GM12891 (cell line): ENCODE measurements at places on chromosomes 16 and 17.

DNA sequence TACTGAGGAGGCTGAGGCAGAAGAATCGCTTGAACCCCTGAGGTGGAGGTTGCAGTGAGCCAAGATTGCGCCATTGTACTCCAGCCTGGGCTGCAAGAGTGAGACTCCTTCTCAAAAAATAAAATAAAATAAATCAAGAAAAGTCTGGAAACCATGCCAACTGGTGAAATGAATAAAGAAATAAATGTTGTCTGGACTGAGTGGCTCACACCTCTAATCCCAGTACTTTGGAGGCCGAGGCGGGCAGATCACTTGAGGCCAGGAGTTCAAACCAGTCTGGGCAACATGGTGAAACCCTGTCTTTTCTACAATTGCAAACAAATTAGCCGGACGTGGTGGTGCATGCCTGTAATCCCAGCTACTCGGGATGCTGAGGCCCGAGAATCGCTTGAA lies 744 bp upstream of the LRRC37A3 start:
- no peak for DNase-seq

DNA sequence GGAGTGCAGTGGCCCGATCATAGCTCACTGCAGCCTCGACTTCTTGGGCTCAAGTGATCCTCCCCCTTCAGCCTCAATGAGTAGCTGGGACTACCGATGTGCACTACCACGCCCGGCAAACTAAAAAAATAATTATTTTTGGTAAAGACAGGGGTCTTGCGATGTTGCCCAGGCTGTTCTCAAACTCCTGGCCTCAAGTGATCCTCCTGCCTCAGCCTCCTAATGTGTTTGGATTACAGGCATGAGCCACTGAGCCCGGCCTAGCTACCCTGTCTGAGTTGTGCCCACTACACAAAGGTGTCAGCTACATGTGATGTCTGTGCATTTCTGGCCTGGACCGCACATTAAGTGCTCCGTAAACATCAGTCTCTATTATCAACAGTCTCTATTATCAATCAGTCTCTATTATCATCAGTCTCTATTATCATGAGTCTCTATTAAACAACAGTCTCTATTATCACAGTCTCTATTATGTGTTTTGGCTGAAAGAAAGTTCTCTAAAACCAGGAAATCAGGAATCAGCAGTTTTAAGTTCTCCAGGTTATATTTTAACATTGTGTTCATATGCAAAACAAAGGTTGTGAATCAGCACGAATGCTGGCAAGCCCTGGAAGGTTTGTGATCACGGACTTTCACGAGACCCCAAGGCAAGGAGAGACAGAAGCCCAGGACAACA lies 721 bp upstream of the WWOX start:
- DNase-seq, result no peak

DNA sequence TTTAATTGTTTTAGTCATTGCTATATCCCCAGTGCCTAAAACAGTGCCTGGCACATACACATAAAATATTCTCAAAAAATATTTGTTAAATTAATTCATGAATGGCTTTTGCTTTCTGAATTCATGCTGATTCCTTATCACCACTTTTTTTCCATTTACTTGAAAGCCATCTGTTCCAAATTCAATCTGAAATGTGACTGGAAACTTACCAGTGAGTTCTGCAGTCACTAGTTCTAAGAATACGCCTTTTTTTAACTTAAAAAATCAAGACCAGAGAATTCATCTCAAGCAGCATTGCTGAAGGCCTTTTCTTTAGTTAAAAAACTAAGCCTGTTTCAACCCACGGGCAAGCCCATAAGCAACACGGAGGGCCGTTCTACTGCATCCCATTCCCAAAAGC lies 114.0 kb upstream of the ERCC4 start:
- no peak for DNase-seq

GRCh38 chr16:54331241-54332002 lies 44.8 kb upstream of the IRX3 start:
- DNase-seq, result no peak

DNA sequence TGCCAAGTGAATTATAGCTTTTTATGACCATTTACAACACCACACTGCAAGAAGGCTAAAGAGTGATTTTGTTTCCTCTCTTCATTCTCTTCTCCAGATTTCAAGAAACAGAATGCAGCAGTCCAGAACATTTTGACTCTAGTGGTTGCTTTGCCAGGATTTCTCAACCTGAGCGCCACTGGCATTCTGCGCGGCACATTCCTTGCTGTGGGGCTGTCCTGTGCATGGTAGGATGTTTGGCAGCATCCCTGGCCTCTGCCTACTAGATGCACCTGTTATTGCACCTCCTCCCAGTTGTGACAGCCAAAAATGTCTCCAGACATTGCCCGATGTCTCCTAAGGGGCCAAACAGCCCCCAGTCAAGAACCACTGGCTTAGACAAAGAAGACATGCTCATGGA lies 25.7 kb upstream of the SLC39A11 start:
- no peak for DNase-seq

GRCh38 chr17:28579526-28579925 lies 2.8 kb upstream of the ALDOC start:
- no peak for DNase-seq

DNA sequence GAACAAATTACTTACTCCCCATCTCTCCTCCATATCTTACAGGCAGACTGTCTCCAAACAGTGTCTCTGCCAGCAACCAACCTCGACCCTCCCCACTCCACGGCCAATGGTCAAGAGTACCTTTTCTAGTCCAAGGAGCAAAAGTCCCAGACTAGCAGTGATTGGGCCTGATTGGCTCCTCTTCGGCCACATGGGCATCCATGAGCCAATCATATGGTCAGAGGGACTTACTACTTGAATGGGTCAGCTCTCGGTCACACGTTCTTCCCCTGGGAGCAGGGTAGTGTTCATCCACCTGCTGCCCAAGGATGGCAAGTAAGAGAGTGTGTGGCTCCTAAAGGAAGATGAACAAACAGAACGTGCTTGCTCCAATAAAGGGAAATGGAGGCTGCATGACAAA lies 84.6 kb downstream of the C16orf78 start:
- no peak for DNase-seq

DNA sequence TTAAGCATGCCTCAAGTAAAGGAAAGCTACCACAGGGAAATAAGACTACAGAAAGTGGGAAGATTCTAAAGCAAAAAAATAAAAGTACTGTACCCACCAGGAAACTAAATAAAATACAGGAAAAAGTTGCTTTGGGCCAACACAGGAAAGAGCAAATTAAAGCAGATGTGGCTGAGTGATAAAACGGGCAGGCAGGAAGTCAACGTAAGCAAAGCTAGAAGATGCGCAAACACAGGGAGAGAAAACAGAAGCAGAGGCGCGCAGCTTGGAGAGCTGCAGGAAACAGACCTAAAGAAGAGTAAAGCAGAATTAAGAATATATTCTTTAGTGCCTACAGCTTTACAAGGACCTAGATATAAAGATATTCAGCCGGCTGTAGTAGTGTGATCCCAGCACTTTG lies 21.7 kb downstream of the USP36 start:
- DNase-seq, result no peak

DNA sequence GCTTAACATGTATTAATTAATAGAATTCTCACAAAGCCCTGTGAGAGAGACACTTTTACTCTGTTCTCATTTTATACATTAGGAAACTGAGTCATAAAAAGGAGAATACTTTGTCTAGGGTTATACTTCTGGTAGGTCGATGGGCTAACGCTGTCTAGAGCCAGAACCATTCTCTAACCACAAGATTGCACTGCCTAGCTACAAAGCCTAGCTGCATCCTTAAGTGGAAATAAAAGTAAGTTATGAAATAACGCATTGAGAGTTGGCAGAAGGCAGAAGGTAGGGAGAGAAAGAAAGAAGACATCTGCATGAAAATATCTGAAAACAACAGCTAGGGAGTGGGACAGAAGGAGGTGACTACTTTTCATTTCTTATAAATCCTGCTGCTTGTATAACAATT lies 33.2 kb downstream of the IRX6 start:
- DNase-seq, result no peak

DNA sequence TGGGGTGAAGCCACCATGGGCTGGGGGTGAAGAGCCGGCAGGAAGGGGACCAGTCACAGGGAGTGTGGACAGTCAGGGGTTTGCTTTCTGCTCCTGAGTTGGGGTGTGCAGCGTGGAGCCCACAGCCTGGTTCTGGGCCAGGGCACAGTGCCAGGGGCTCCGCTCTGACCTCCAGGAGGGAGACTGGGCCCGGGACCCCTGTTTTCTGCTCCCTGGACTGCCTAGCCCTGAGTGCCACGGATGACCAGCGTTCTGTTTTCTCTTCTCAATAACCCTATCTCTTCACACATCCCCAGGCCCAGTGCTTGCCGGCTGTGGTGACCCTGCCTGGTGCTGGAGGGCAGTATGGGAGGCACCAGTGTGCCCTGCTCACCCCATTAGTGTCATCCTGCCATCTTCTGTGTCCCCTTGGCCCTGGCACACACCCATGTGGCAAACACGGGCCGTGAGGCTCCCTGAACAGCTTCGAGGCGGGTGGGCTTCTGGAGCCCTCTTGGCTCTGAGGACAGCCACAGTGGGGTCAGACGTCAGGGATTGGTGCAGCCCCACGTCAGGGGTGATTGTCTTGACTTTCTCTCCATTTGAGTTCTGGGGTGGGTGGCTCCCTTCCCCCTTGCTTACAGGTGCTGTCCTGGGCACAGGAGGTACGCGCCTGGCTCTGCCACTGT lies 1.1 kb downstream of the CEMP1 start:
- no peak for DNase-seq

GRCh38 chr16:87838643-87839541 lies 30.4 kb downstream of the SLC7A5 start:
- DNase-seq, result no peak

GRCh38 chr17:1475321-1475854 lies 17.1 kb downstream of the MYO1C start:
- DNase-seq, result no peak

DNA sequence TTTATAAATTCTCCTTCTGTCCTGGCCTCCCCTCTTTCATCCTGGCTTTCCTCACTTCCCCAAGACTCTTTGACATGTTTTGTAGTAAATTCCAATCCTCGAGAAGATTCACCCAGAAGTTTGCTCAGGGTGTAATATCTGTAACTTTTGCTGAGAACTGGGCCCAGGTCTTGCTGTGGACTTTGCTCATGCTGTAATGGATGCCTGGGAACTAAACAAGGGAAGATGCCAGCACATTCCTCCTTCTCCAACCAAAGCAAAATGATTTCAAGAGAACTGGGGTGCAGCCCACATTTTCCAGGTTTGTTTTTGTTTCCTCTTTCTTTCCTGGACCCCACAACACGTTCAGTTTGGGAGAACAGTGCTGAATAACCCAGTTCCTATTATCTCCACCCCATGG lies 6.6 kb upstream of the SALL1 start:
- no peak for DNase-seq

DNA sequence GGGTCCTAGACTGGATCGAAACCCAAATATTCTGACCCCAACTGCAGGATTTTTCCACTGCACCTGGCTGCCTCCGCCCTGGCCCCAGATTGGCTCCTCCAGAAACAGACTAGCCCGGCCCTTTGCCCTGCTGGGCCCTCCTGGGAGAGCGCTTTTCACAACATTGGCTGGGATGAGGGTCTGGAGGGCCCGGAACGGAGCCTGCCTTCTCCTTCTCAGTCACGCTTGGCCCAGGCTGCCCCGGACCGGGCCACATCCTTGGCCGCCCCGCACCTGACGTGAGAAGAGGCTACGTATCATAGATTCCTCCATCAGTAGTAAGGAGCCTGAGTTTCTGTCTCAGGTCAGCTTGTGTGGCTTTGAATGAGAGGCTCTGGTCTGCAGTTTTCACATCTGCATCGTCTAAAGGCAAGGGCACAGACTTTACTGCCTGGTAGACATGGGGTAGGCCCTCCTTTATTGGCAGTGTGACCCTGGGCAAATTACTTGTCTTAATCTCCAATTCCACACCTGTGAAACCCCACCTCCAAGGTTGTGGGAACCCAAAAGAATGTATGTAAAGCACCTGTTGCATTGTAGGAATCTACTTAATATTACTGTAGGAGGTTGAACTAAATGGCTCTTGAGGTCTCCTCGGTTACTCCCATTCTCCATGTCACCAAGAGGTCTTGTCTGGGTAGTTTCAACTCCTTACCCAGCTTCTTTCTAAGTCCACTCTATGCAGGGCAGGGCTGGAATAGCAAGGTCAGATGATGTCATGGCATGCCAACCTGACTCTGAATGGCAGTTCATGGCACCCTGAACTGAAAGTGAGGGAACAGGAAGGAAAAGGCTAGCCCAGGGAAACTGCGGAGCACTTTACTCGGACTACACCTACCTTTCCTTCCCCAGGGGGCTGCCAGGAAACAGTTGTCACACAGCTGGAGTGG lies 661 bp downstream of the LRRC3C start:
- DNase-seq, result no peak

DNA sequence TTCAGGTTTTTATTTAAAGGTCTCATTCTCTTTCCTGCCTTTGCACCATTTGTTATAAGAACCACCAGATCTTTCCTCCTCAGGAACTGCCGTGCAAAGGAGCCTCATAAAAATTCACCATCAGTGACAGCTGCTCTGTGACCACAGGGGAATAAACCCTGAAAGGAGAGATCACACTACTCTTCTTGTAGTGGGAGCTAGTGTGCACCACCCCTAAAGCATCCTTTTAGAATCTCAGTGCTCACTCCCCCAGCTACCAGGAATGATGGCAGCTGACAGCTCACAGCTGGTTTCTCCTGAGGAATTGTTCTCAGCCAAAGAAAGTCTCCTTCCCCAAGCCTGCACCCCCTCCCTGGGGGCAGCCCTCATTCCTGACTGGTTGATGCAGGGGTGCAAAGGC lies 18.7 kb downstream of the VAT1L start:
- no peak for DNase-seq

DNA sequence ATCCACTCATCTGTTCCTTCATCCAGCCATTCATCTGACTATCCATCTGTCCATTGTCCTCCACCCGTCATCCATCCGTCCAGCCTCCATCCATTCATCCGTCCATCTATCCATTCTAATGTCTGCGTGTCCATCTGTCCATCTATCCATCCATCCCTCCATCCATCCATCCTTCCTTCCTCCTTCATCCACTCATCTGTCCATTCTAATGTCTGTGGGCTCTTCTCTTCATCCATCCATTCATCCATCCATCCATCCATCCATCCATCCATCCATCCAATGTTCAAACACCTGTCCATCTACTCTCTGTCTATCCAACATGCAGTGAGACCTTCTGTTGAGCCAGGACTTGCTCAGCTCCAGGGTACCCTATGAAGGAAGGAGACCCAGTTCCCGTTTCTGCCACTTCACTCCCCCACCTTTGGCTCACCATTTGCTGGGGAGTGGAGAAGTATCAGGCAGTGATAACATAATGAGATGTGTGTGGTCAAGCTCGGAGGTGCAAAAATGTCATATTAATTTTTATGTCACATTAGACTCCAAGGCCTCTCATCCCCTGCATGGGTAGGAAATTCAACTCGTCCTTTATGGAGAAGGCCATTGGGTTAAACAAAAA lies 36.5 kb upstream of the ADGRG1 start:
- DNase-seq, result no peak
